ENCODE measurements at places on chromosomes 4 and X.

- DNase-seq, result no peak
Observed at GRCh38 chr4:183140911-183141320, 41.9 kb downstream of the WWC2 start.

- no peak for DNase-seq
Observed at GRCh38 chr4:61580721-61581377, 380.7 kb downstream of the ADGRL3 start.

GRCh38 chr4:141248029-141248428 is 27.3 kb downstream of the ZNF330 start:
- no peak for DNase-seq

DNA sequence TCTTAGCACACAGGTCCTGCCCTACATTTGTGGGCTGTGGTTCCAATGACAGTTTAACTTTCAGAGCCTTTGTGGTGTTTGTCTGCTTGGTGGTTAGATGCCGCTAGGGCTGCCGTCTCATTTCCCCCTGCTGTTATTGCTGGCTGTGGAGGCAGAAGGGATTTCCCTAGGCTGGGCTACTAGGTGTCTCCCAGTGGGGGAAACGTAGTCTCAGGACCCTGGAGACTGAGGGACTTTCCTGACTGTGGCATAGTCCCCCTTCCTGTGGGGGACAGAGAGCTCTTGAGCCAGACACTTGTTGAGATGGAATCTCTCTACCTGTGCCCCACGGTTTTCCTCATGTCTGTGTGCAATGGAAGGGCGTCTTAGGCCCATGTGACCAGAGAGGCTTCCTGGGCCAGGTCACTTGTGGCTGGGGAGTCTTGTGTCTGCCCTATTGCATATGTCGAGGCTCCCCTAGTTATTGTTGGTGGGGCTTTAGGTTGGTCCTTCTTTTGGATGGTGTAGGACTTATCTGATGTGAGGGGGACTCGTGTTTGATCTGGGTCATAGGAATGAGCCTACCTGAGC is 68.2 kb downstream of the ARHGAP10 start:
- peak; percentile 45 for DNase-seq

DNA sequence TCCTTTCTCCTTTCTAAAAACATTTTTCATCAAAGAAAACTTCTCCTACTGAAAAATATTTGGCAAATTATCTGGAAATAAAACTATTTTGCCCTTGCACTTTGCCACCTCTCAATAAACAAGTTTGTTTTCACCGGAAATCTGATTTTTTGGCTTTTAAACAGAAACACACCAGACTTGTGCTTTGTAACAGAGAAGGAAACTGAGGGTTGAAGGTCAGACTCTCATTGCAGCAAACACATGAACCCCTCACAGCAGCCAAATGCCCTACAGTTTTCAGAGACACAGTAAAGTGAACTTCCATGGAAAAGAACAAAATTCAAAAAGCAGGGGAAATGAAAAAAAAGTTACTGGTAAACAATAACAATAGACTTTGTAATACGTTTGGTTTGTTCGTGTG is 95.6 kb upstream of the WDR17 start:
- no peak for DNase-seq

DNA sequence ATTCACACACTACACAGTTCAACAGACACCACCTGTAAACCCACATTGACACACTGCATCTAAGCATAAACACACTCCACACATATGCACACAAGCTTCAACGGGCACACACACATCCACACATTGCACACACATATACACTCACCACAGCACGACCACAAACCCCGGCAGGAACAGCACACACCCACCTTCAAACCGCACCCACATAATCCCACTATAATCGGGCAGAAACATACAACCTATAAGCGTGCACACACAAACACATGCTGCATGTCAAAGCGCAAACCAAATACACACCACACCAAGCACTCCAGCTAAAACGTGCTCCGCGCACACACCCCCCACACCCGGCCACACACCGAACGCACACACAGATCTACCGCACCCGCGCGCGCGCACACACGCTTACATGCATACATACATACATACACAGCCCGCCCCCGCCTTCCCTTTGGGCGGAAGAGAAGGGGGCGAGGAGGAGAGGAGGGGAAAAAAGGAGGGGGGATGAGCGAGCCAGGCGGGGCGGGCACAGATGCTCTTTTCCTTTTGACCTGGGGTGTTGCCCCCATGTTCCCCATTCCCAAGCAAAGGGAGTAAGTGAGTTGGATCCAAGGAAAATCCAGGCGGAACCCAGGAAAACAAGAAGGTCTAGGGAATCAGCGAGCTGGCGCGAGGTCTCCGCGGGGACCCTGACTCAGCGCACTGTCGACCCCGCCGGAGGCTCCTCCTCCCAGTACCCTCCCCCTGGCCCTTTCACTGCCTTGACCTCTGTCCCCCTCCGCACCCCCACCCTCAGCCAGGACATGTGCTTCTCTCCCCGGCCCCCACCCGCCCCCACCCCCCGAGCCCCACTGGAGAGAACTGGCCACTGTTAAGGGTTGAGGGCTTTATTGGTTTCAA is 9.9 kb downstream of the ARHGAP36 start:
- DNase-seq, result no peak

GRCh38 chr4:93645120-93645519 is 183.4 kb upstream of the ATOH1 start:
- DNase-seq, result no peak

- no peak for DNase-seq
Observed at GRCh38 chr4:53563824-53564223, 27.5 kb downstream of the LNX1 start.

GRCh38 chr4:173857828-173858227 is 327.8 kb upstream of the HAND2 start:
- DNase-seq, result no peak

DNA sequence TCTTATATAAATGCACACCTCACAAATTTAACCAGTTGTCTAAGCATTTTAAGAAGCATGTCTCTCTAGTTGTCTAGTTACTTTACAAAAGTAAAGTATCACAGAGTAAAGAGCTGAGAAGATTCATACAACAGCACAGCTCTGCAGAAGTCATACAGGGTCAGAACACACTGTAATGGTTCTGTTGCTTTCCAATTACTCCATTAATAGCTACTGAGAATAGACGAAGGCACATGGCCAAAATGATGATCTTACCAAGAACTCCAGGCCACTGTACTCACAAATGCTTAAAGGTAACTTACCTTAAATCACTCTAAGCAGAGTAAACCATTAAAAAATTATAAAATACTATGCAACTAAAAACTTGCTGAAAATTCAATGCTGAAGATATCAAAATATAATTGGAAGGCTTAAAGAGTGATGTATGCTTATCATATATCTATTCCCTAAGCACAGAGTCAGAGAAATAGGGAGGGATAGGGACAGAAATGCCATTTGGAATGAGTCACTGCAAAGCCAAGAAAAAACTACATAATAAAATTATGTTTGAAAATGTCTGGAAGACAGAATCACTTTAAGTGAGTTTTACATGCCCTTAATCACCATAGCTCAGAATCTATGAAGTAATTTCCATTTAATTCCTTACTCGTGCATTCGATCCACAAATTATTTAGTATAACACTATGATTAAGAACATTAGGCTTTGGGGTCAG is 71.0 kb downstream of the DDX60L start:
- DNase-seq, result no peak

DNA sequence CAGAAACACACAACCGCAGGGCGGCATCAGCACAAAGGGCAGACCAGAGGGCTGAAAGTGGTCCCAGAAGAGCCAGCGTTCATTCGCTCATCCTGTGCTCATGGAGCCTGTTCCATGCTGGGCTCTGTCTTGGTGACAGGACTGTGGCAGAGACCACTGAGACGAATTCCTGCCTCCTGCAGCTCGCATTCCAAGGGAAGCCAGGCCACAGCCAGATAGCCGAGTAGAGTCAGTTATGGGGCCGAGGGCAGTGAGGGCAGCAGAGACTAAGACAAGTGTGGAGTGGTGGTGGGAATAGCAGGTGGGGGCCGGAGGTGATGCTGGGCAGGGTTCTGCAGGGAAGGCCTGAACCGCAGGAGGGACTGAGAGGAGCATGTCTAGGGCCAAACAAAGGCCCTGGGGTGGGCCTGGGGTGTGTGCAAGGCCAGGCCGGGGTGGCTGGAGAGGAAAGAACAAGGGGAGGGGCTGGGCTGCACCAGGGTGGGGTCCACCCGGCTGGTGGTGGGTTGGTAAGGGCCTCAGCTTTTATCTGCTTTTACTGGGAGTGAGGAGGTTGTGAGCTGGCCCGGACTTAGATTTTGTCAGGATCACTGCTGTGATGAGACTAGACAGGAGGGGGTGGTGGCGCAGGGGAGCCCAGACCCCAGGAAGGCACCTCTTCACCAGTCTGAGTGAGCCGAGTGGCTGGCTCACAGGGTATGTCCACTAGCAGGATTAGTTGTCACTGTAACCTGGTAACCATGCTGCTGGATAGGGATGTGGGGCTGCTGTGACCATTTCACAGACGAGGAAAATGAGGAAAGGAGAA is 6.3 kb downstream of the PSAPL1 start:
- DNase-seq, result no peak

DNA sequence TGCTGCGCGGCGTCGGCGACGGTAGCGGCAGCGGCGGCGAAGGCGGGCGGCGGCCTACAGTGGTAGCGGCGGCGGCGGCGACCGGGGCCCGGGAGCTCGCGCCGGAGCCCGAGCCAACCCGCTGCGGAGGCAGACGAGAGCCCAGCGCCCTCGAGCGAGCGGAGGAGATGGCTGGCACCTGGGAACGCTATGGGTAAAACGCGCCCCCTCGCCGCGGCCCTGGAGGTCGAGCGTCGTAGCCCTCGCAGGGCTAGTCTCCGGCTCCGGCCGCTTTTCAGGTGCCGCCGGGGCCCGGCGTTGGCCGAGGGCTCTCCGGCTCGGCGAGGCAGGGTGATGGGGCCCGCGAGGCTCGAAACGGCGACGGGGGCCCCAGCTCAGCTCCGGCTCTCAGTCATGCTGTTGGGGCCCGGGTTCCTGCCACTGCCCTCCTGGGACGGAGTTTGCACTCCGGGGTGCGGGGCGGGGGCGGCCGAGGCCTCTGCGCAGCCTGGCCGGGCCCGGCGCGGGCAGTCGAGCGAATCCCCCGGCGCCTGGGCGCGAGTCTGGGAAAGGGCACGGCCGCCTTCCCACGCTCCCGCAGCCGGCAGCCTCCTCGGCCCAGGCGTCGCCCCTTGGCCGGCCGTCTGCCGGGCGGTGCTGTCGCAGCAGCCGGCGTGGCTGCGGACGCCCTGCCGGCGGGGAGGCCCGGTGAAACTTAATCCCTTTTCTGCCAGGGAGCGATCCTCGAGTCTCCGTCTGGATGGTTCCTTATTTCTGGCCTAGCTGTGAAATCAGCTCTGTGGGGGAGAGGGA is 768 bp downstream of the MID2 start:
- DNase-seq, result peak; percentile 41

All from activated CD8-positive, alpha-beta memory T cell treated with anti-CD3 and anti-CD28 coated beads, Interleukin-2, amount 50 U/mL, for 4 hours (primary cell).